ENCODE measurements at places on chromosomes 6 and 20.

- H3K27me3 ChIP-seq = peaks cover 33% of the 10 kb centered on the region
- no peaks in the 10 kb centered on the region for H3K36me3 ChIP-seq
- H3K4me1 ChIP-seq = peaks cover 9% of the 10 kb centered on the region
- DNase-seq = no peak
- H3K27ac ChIP-seq = no peak overlapping the region
Measured at GRCh38 chr6:145209272-145209671, 526.0 kb downstream of the EPM2A start.

DNA sequence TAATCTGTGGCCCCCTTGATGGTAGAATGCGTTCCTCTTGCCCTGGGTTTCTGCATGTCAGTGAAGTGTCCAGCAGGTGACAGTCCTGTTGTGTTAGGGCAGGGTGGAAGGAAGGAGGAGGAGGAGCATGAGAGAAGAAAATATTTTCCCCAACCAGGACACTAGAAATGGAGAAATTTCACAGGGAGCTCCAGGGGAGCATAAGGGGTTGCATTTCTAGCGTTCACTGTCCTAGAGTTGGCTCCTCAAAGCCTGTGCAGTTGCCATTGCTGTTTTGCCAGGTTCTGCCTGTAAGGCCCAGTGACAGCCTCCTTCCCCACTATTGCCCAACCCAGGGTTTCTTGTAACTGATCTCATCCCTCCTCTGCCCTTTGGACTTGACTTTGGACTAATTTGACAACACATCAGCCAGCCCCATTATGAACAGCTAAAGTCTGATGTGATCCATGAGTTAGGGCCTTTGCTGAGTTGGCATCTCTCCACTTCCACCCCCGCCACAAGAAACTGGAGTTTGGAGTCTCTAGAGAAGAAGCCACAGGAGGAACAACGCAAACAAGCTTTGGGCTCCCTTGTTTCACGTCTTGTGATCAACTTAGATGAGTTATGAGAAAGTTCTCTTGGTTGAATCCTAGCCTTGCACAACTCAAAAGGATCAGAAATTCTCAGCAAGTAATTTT, 14.0 kb upstream of the FAM50B start:
- H3K27ac ChIP-seq = no peak overlapping the region
- no peak overlapping the region for H3K4me3 ChIP-seq
- DNase-seq = no peak
- H3K36me3 ChIP-seq = no peaks in the 10 kb centered on the region
- no peaks in the 10 kb centered on the region for H3K4me1 ChIP-seq

GRCh38 chr6:136604328-136604825, 54.2 kb upstream of the MAP7 start:
- peaks cover 29% of the 10 kb centered on the region for H3K36me3 ChIP-seq
- H3K4me3 ChIP-seq = no peak overlapping the region
- H3K27ac ChIP-seq = no peak overlapping the region
- DNase-seq = no peak

DNA sequence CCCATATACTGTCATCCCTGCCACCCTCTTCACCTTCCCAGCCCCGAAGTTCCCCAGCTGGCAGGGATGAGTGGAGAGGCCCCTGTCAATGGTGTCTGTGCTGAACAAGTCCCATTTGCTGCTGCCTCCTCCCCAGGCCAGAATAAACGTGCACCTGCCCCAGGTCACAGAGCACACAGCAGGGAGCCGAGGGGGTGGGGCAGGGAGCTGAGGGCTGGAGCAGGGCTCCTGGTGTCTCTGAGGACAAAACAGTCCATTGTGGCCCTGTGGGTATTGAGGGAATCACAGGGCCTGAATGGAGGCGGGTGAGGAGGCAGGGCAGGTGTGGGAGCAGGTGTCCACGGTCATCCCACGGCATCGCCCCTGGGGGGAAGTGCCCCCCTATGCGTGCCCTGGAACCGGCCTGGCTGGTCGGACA, 55.8 kb downstream of the SNAI1 start:
- H3K27me3 ChIP-seq = no peaks in the 10 kb centered on the region
- DNase-seq = no peak
- peaks cover 6% of the 10 kb centered on the region for H3K4me1 ChIP-seq
- H3K36me3 ChIP-seq = peaks cover 2% of the 10 kb centered on the region
- H3K4me3 ChIP-seq = no peak overlapping the region
- no peak overlapping the region for H3K27ac ChIP-seq

DNA sequence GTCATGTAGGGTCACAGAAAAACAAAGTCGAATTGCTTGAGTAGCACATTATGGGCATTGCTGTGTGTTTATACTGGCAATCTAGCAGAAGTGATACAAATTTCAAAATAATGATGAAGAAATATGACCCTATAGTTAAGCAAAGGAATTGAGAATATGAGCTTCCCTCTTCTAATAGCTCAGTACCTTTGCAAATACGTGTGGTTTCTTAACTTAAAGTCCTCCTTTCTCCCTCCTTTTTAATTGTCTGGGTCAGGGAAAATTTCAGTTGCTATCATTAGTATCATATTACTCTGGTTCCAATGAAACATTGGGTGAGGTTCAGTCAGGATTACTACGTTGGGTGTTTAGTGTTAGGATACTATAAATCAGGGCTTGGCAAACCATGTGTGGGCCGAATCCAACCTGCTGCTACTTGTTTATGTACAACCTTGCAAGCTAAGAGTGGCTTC, 166.8 kb upstream of the CARMIL1 start:
- no peak overlapping the region for H3K4me3 ChIP-seq
- H3K27me3 ChIP-seq = no peaks in the 10 kb centered on the region
- peaks cover 35% of the 10 kb centered on the region for H3K36me3 ChIP-seq
- H3K4me1 ChIP-seq = no peaks in the 10 kb centered on the region
- H3K27ac ChIP-seq = no peak overlapping the region
- DNase-seq = no peak

Data from central memory CD8-positive, alpha-beta T cell (primary cell).